ENCODE measurements at places on chromosomes 3 and 15.

DNA sequence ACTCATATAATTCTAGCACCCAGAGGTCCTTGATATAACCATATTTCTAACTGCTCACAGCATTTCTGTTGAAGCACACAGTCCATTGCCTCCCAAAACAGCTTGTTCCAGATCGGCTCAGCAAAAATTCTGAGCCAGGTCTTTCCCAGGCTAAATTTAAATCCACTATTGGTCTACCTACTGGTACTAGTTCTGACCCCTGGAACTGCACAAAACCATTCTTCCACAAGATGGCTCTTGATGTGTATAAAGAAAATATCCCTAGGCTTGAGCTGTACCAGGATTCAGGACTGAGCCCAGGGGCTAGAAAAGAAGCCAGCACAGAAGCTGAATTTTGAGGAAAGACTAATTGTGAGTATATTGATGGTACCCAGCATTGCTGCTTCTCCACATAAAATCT lies 75.4 kb upstream of the ABHD17C start:
- DNase-seq, result no peak

GRCh38 chr3:134611516-134611915 lies 39.3 kb downstream of the KY start:
- no peak for DNase-seq

GRCh38 chr15:101828774-101829173 lies 16.8 kb downstream of the OR4F15 start:
- DNase-seq, result no peak

- DNase-seq, result no peak
Measured at GRCh38 chr3:128080323-128081080, 28.3 kb downstream of the SEC61A1 start.

DNA sequence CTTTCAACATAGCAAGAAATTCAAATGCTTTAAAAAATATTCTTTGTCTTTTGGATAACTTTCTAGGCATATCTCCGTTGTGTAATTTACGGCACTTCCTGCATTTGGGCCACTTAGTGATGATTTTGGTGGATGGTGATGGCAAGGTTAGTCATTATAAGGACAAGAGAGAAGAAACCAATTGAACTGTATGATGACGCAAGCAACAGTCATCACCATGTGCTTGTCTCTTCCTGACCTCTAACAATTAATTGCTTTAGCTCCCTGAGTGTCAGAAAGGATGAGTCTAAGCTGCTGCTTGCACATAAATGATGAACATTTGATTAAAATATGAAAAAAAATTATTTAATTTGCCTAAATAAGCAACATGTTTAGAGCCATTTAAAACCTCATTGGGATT lies 11.3 kb upstream of the P2RY12 start:
- no peak for DNase-seq

DNA sequence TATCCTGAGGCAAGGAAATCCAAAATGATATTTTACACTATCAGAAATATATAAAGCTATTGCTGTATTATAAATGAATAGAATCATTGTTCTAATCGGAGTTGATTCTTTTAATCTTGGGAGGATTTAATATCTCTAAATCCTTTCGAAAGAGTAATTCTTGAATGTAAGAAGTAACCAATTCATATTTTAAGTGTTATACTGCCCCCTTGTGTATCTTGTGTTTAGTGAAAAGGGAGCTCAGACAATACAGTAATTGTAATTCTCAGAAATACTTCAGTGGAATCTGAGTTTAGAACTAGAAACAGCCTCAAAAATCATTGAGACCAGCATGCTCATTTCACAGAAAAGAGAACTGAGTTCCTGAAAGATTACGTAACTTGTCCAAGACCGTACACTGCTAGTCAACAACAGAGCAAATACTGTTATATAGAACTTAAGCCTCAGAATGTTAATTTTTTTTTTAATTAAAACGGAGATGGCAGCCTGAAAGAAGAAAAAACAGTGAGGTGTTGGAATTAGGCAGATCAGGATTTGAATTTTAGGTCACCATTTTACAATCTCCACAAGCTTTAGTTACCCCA lies 42.9 kb downstream of the PLCH1 start:
- DNase-seq, result peak; percentile 44

DNA sequence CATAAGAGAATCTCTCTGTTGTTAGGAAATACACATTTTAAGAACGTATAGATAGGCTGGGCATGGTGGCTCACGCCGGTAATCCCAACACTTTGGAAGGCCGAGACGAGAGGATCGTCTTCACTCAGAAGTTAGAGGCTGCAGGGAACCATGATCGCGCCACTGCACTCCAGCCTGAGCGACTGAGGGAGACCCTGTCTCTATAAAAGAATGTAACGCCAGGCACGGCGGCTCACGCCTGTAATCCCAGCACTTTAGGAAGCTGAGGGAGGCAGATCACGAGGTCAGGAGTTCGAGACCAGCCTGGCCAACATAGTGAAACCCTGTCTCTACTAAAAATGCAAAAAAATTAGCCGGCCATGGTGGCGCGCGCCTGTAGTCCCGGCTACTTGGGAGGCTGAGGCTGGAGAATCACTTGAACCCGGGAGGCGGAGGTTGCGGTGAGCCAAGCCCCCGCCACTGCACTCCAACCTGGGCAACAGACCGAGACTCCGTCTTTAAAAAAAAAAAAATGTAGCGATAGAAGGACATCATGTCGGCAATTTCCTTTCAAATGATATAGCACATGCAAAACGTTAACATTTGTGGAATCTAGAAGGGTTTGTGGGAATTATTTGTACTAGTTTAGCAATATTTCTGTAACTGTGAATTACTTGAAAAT lies 730 bp upstream of the RPL14 start:
- no peak for DNase-seq

DNA sequence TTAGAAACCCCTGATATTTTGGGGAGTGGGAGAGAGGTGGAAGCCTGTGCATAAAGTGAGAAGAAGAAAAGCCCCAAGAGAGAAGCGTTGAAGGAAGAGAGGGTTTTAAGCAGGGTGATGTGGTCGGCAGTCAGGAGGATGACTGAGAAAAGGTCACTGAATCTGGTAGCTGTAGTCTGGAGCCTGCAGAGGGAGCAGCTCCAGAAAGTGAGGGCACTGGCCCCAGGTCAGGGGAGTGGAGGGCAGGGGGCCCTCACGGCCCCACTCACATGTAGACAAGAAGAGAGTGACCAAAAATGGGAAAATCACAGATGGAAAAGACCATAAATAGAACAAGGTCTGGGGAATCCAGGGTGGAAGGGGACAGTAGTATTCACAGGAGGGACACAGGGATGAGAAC lies 105.5 kb downstream of the RYK start:
- no peak for DNase-seq

DNA sequence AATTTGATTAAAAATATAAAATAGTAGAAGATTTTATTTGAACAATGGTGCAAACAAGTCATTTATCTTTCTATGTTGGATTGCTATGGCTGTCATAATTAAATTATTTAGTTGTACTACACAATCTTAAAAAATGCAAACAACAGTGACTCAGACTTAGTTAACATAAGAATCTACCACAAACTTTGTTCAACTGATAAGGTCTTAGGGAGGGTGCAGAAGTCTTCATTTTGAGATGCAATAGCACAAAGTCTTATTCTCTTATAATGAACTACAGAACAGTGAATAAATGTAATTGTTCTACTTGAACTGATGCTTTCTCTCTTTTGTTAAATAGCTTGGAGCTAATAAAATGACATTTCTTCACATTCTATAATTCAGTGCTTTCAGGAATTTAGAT lies 482.8 kb upstream of the NAALADL2 start:
- no peak for DNase-seq

DNA sequence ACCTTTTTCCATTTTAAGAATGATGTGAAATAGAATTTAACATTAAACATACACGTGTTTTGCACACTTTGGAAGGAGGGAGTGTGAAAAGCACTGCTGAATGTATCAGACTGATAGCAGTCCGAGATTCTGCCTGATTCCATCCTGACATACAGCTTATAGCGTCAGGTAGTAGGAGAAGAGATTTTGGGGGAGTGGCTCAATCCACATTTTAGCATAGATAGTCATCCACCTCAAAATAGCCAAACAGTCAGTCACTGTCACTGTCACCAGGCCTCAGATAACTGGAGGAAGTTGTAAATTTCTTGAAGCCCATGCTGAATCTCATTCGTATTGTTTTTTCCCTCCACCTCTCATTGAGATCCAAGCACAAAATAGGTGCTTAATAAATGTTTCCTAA lies 35.4 kb upstream of the ARHGEF26 start:
- DNase-seq, result no peak

GRCh38 chr15:98419173-98419780 lies 229.1 kb upstream of the IGF1R start:
- DNase-seq, result no peak

- no peak for DNase-seq
Measured at GRCh38 chr3:45546716-45547701, 47.5 kb upstream of the LIMD1 start.

DNA sequence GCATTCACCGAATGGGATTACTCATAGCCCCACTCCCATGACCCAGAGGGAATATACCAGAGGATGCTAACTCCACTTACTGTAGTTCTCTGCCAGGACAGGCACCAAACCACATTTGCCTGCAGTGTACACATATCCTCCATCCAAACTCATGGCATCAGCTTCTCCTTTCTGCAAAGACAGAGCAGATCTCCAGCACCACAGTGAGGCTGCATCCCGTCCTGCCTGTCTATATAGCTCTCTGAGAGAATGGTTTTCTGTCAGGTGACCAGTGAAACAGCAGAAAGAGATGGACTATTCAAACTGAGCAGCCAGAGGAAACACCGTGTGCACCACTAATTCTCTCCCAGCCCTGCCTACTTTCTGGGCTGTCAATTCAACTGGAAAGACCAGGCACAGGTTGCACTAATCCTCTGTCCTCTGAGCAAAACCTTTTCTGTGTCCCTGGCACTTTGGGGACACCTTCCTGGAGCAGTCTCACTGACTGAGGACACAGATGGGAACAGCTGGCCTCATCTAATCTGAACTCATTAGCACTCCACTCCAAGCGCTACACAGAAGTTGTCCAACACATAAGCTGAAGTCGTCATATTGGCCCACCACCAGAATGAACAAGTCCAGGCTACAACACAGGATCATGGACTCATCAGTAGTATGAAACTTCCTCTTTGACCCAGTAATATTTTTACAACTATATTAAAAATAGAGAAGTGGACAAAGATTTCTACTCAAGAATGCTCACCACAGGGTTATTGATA lies 17.3 kb downstream of the LTF start:
- DNase-seq, result no peak

DNA sequence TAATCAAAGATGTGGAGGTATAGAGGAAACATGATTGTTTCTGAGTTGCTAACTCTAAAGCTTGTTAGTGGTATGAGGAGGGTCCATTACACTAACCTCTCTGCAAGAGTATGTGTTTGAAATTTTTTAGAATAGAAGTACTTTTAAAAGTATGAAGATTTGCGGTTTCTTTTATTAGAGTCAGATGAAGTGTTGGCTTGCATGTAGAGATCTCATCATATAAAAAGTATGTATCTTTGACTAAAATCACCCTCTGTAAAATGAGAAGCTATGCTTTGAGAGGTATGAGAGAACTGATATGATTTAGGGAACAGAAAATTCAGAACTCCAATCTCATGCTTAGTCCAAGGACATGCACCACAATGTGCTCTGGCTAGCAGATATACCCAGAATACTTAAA lies 140.4 kb upstream of the MBNL1 start:
- DNase-seq, result no peak

- DNase-seq, result no peak
Measured at GRCh38 chr15:31407851-31408250, 81.2 kb downstream of the KLF13 start.

- no peak for DNase-seq
Measured at GRCh38 chr3:148459931-148460513, 237.7 kb upstream of the AGTR1 start.

DNA sequence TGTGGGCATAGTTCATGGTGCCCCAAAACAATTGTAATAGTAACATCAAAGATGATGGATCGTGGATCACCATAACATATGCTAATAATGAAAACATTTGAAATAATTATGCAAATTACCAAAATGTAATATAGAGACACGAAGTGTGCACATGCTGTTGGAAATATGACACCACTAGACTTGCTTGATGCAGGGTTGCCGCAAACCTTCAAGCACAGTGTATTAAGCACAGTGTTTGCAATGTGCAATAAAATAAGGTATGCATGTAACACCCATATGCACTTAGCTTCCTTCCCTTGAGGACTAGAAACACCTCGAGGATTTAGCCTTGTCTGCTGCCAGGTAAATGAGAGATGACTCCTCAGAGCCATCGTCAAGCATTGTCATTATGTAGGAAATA lies 10.9 kb upstream of the GJD2 start:
- no peak for DNase-seq

- DNase-seq, result no peak
Measured at GRCh38 chr3:196240424-196240823, 24.1 kb downstream of the SLC51A start.

DNA sequence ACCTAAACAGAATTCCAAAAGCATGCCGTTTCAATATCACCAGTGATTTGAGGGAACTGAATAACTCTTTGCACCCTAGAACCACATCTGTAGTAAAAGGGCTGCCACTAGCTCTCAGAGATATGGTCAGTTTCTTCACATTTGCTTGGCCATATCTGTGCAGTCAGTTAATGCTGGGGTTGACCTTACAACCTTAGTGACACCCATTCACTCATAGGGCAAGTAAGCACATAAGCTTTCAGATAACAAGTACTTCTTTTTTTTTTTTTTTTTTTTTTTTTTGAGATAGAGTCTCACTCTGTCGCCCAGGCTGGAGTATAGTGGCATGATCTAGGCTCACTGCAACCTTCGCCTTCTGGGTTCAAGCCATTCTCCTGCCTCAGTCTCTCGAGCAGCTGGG lies 20.4 kb upstream of the FSIP1 start:
- no peak for DNase-seq

DNA sequence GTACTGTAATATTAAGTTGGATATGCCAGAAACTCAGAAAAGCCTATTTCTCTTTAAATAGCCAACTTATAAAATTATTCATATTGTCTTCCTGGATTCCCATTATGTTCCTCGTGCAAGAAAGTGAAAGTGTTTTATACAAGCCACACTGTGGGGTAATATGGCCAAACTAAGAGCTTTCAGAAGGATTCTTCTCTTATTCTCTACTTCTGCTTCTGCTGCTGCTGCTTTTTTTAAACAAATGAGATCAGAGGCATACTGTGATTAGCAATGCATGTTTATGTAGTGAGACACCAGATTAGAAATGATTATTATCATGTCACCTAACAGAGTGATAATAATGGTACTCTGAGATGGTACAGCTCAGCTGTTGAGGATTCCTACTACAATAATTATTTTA lies 1026.5 kb upstream of the CFAP20DC start:
- DNase-seq, result no peak

GRCh38 chr3:188734395-188734794 lies 437.4 kb upstream of the TPRG1 start:
- no peak for DNase-seq

DNA sequence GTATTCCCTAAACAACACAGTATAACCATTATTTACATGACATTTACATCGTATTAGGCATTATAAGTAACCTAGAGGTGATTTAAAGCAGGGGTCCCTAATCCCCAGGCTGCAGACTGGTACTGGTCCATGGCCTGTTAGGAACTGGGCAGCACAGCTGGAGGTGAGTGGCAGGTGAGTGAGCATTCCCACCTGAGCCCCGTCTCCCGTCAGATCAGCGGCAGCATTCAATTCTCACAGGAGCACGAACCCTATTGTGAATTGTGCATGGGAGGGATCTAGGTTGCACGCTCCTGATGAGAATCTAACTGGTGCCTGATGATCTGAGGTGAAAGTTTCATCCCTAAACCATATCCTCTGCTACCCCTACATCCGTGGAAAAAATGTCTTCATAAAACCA lies 138.2 kb downstream of the ATP10A start:
- DNase-seq, result no peak

GRCh38 chr3:54538346-54538745 lies 389.5 kb downstream of the LRTM1 start:
- no peak for DNase-seq

GRCh38 chr3:142523921-142524566 lies 54.5 kb downstream of the ATR start:
- DNase-seq, result no peak

Data from CD4-positive, alpha-beta T cell treated with Interleukin-1 beta for 1 hour (primary cell).